ENCODE measurements at places on chromosomes 5 and 9.

DNA sequence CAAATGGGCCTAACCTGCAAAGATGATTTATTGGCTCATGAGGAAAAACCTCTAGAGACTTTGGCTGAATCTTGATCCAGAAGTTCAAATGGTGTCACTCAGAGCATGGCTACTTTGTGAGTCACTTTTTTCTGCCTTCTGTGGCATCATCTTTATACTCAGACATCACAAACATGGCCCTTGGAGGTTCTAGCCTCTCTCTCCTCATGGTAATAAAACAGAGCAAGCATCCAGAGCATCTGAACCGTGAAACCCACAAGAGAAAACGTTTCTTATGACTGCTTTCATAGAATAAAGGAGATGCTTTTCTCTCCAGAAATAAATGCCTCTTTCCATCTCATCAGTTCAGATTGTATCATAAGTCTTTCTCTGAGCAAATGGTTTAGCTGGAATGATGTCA, 780.3 kb downstream of the KCTD16 start:
- DNase-seq, result no peak

GRCh38 chr5:173795601-173796000, 92.5 kb upstream of the CPEB4 start:
- DNase-seq, result no peak

DNA sequence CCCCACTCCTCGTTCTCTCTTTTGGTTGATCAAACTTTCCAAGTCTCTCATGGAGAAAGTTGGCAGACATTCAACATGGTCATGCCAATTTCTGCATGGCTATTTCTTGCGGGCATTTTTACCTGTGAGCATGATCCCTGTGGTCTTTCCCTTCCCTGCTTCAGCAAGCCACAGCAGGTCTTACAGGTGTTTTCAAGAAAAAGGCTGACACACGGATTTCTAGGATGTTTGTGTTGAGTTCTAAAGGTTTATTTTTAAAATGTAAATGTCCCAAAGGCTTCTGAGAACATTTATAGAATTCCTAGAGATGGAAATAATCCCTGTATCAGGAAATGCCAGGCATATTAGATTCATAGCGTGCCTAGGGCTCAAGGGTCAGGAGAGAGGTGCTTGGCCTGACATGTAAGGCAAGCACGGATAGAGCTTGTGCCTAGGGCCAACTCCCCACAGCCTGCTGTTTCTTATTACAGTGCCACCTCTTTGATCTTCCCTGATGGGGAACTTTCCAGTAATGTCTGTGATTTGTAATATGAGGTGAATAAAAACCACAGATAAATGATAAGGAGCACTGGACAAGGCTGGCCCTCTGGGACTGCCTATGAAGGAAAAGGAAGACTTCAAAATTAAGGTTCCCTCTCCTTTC, 79.8 kb downstream of the MUSK start:
- no peak for DNase-seq

GRCh38 chr5:73911761-73912393, 285.9 kb downstream of the ARHGEF28 start:
- no peak for DNase-seq

DNA sequence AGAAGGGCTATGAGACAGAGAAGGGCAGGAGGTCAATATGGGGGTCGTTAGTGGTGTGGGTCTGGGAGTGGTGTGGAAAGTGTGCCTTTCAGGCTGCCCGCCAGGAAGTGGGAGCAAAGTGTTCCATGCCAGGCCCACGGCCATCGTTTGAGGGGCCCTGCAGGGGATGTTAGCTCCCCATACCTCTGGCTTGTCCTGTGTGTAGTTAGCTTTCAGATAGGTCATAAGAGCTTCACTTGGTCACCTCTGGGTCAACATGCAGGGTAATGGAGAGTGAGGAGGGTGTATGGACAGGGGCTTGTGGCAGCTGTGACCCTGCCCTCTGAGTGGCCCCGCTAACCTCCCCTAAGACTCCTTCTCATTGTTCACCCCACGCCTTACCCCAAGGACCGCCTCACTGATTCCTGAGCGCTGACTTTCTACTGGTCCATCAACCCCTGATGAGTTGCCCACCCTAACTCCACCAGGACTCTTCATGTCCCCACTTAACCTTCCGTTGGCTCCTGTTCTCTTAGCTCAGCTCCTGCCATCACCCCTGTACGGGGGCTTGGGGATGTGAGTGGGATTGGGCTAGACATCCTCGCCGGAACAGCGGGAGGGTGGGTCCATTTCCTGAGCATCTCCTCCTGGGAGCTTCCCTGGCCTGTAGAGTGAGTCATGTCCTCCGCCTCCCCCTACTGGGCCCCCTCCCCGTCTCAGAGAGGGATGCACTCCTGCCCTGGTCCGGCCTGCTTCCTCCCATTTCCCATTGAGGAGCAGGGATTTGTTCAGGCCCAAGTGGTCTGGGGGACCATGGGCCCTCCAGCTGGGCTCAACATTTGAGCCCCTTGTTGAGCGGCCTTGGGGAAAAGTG, 125.7 kb downstream of the FGF18 start:
- no peak for DNase-seq

GRCh38 chr5:170612256-170612678, 108.4 kb downstream of the KCNIP1 start:
- DNase-seq, result no peak

GRCh38 chr9:116589392-116590354, 97.4 kb upstream of the TRIM32 start:
- DNase-seq, result no peak

DNA sequence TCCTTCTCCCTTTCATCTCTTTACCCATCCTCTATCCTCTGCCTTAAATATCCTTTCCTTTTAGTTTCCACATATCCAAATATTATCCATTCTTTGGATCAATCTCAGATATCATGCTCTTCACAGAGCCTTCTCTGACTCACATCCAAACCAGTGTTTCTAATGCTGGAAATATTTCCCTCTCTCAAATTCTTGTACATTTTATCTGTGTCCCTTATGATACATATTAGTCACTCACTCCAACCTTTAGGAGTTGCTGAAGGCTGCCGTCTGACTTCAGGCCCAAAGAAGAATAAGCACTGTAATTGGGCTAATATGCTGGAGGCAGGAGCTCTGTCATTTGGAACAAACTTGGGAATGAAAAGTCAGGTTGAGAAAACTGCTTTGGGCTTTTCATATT, 156.4 kb upstream of the RUSC2 start:
- DNase-seq, result no peak

- DNase-seq, result no peak
Observed at GRCh38 chr9:108972626-108973209, 38.5 kb downstream of the ABITRAM start.

DNA sequence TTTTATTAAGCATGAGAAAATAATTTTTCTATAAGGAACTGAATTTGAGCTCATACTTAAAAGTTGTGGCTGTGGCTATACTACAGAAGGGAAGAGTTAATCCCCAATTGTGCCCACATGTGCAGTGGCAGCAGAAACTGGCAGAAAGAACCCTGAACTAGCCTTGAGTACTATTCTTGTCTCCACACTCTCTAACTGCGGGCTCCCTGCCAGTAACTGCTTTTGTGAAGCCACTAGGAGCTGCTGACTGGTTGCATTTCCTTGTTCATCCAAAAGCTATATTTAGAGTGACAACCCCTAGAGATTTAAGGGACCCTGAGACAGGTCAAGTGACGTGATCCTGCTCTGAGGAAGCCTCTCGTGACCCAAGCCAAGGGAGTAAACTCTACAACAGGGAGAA, 238.6 kb downstream of the ELAVL2 start:
- no peak for DNase-seq

DNA sequence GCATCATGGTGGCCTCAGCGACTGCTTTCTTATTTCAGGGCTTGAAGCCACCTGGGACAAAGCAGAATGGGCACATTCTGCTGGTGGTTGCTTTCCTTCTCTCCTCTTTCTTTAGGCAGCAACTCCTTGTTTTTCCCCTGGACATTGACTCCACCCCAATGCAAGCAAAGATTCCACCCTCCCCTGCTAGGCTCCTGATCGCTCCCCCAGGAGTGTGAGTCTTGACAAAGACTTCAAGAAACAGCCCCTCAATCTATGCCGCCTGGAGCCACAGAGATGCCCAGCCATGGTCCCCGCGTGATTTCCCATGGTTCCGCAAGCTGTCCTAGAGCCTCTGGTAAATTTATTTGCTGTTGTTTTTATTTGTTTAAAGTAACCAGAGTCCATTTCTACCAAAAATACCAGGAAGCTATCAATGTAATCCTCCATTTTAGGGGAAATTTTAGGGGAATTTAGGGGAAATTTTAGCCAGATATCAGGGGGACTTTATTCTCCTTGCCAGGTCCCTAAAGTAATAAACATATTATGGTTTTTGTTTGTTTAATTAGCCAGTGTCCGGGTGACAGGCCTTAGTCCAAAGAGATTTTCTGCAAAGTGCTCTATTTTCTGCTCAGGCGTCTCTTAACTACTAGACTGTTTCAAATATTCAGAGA, 2.3 kb downstream of the KCNMB1 start:
- no peak for DNase-seq

GRCh38 chr5:96691503-96692303, 29.5 kb downstream of the CAST start:
- no peak for DNase-seq

- DNase-seq, result no peak
Observed at GRCh38 chr5:133969654-133970324, 1.4 kb upstream of the C5orf15 start.

DNA sequence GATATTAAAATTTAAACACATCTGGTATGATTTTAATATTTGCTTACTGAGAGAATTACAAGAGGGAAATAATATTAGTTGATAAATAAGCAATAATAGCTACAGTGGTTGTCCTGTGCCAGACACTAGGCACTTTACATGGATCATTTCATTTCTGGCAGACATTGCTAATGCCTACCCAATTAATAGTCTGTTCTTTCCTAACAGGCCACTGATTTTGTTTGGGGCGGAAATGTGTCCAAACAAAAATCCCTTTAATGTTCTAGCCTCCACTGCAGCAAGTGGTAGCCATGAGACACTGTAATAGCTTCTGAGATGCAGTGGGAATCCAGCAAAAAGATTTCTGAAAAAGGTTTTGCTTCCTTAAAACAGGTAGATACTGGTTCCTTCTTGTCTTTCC, 527.4 kb downstream of the CSNK1G3 start:
- DNase-seq, result no peak

DNA sequence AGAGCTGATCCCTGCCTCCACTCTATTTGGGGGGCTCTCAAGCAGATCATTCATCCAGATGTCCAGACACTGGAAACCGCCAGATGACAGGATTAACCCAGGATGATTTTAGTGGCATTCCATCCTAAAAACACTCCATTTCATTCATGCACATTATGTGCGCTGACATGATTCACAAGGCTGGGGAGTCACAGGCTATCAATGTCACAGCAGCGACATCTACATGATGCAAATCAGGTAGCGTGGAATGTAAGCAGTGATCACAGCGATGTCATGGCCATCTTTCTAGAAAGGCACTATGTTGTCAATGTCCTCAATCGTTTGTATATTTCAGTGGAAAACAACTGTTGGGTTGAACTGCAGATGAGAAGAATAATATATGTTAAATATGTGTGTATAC, 331.5 kb upstream of the MSX2 start:
- DNase-seq, result no peak

DNA sequence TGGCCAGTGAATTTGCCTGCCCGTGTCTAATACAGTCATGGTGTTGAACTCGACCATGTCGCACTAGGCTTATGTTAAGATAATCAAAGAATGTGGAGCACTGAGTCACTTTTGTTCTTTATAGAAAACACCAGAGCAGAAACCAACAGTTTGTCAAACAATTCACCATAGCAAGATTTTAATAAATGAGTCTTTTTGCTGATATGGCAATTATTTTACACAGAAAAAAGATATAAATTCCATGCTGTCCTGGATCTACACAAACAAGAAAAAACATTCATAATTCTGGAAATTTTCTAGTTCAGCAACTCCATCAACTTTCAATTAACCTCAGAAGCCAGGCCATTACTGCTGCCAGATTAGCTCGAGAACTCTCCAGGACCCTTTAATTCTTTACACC, 208.9 kb downstream of the ZNF608 start:
- DNase-seq, result no peak

- no peak for DNase-seq
Observed at GRCh38 chr5:99239826-99240360, 311.1 kb upstream of the CHD1 start.

- DNase-seq, result no peak
Observed at GRCh38 chr5:4772591-4772990, 367.5 kb upstream of the ADAMTS16 start.

DNA sequence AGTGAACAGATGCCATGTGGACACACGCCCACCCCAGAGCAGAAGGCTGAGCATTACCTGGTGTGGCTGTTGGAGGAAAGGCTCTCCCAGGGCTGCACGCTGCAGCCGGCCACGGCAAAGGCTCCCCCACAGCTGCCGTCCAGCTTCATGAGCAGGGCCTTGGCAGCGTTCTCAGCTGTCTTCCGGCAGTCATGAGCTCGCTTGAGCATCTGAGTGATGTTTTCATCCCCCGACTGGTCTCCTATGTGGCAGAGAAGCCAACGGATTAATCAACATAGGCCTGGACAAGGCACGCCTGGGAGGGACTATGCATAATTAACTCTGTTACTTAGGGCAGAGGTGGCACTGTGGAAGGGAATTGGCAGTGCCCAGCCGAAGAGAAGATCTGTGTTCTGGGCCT, 87.3 kb downstream of the DCP2 start:
- DNase-seq, result no peak

DNA sequence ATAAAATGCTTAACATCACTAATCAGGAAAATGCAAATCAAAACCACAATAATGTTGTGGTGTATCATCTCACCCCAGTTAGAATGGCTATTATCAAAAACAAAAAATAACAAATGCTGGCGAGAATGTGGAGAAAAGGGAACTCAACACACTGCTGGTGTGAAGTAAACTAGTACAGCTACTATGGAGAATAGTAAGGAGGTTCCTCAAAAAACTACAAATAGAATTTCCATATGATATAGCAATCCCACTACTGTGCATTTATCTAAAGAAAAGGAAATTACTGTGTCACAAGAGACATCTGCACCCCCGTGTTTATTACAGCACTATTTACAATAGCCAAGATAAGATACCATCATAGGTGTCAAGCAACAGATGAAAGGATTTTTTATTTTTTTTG, 214.5 kb upstream of the RASA1 start:
- DNase-seq, result no peak

- DNase-seq, result no peak
Observed at GRCh38 chr5:112576298-112576925, 157.3 kb upstream of the EPB41L4A start.

- no peak for DNase-seq
Observed at GRCh38 chr5:96931605-96932004, 4.3 kb upstream of the LNPEP start.

DNA sequence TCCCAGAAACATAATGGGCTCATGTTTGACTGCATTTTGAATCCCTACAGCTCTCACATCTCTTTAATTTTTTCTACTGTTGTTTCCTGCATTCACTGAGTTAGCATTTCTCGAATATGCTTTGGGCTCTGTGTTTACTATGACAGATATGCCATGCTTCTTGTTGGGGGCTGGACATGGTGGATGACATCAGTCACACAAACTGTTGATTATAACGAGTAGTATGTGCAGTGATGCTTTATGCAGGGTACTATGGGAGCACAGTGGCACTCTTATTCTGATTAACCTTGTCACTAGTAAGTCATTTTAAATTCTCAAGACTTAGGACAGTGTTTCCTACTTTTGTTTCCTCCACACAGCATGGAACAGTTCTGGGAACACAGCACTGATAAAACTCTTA, 295.4 kb upstream of the ZNF608 start:
- DNase-seq, result no peak

GRCh38 chr9:34744295-34745221, 34.6 kb upstream of the CCL21 start:
- no peak for DNase-seq

- no peak for DNase-seq
Observed at GRCh38 chr5:94422812-94423211, 195.6 kb downstream of the KIAA0825 start.

- DNase-seq, result no peak
Observed at GRCh38 chr5:151580239-151580638, 10.9 kb downstream of the FAT2 start.

- no peak for DNase-seq
Observed at GRCh38 chr5:77012601-77013000, 17.6 kb upstream of the AGGF1 start.

Measured in effector memory CD8-positive, alpha-beta T cell (primary cell).